ENCODE measurements at places on chromosomes 1 and 21. TPM values are rescaled to one million over a fixed set of nuclear protein-coding genes. Genes with fewer than 3 reads are reported as not detected.

GRCh38 chr1:18238190-18238589, 130.6 kb downstream of the IGSF21 start:
- no peak for DNase-seq

DNA sequence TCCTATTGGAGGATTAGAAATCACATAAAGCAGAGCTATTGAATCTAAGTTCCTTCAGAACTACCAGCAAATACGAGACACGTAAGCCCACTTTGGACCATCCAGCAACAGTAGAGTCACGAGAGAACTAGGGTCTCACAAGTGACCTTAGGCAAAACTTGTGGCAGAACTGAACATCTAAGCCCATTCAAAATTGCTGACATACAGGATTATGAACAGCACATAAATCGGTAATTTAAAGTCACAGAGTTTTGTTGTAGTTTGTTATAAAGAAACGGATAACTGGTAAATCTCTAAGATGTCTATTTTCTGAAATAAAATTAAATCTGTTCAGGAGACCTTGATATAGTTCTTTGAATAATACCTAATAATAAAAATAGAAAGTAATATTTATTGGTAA, 1366.0 kb downstream of the NCAM2 start:
- no peak for DNase-seq

LRRC53 gene
- not detected for total RNA-seq

OR6N1 gene
- total RNA-seq, result not detected

SPATA1 gene
- 4.0 TPM for total RNA-seq

ACKR1 gene
- not detected for total RNA-seq

Measured in activated CD4-positive, alpha-beta memory T cell treated with anti-CD3 and anti-CD28 coated beads, Interleukin-2, amount 10 ng/mL, durations not matched to agents 7 days and 5 days (primary cell).